ENCODE measurements at places on chromosomes 12 and 14. TPM values are rescaled to one million over a fixed set of nuclear protein-coding genes. Genes with fewer than 3 reads are reported as not detected.

Gene KRT81
- total RNA-seq, result 0.67 TPM

Gene ATF7IP
- 22.2 TPM for total RNA-seq

Gene GLIPR1
- total RNA-seq, result 17.0 TPM

Gene TMEM30B
- 0.20 TPM for total RNA-seq

Gene APOF
- total RNA-seq, result not detected

Gene C1S
- 0.27 TPM for total RNA-seq

Gene CAPZA3
- total RNA-seq, result not detected

Gene KCNA5
- not detected for total RNA-seq

Gene NUBPL
- 6.6 TPM for total RNA-seq

Gene C14orf39
- not detected for total RNA-seq

Gene OTUB2
- 2.6 TPM for total RNA-seq

Gene RERG
- total RNA-seq, result not detected

Gene CLEC4C
- total RNA-seq, result not detected

Gene CMA1
- total RNA-seq, result not detected

Gene HOXC12
- not detected for total RNA-seq

Gene BATF
- 1.3 TPM for total RNA-seq

Gene SERPINA9
- not detected for total RNA-seq

Gene SOAT2
- total RNA-seq, result not detected

Gene KRT4
- total RNA-seq, result not detected

Gene SAMD4A
- 50.7 TPM for total RNA-seq

Gene SCN8A
- total RNA-seq, result 1.1 TPM

Gene REM2
- 0.27 TPM for total RNA-seq

Gene KCNH3
- total RNA-seq, result not detected

Gene CLEC2D
- total RNA-seq, result 1.4 TPM

Gene TAS2R30
- total RNA-seq, result 0.20 TPM

Gene DACT1
- total RNA-seq, result 0.27 TPM

Gene LRRC43
- 2.6 TPM for total RNA-seq

Gene CSRP2
- total RNA-seq, result 18.6 TPM

Gene SPX
- total RNA-seq, result not detected

Gene INHBC
- total RNA-seq, result not detected

Gene TRIM9
- not detected for total RNA-seq

Gene INTS13
- total RNA-seq, result 44.1 TPM

Gene ZCCHC8
- total RNA-seq, result 15.1 TPM

Gene SERPINA3
- total RNA-seq, result not detected

Gene SLC25A21
- 0.84 TPM for total RNA-seq

Gene SSPN
- total RNA-seq, result 0.94 TPM

Gene MMAB
- 58.4 TPM for total RNA-seq

Gene ITGA7
- 0.07 TPM for total RNA-seq

Gene FAM90A1
- total RNA-seq, result not detected

Gene RASSF8
- total RNA-seq, result 55.3 TPM

Measured in mammary microvascular endothelial cell (primary cell).